ENCODE measurements at places on chromosomes 5 and 9.

DNA sequence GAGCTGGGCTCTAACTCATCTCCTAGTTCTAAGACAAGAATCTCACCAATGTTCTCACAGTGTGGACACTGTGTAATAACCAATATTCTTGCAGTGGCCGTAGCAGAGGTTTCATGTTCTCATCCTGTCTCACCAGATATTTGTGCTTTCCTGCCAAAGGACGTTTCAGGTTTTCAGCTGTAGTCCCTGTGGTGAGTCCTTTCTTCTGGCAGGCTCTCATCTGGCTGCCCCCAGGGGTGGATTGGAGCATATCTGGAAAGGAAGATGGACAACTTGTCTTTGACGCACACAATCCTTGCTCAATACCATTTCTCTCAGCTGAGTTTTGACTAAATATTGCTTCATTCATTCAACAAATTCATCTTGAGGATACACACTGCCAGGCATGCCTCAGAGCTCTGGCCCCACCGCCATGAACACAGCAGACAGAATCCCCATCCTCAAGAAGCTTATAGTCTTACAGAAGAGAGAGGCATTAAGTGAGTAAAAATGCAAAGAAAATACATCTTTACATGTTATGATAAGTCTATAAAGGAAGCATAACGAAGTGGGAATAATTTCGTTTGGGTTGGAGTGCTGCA, 33.8 kb upstream of the NEURL1B start:
- no peak for DNase-seq

- DNase-seq, result no peak
Measured at GRCh38 chr5:131792896-131793295, 3.9 kb downstream of the FNIP1 start.

DNA sequence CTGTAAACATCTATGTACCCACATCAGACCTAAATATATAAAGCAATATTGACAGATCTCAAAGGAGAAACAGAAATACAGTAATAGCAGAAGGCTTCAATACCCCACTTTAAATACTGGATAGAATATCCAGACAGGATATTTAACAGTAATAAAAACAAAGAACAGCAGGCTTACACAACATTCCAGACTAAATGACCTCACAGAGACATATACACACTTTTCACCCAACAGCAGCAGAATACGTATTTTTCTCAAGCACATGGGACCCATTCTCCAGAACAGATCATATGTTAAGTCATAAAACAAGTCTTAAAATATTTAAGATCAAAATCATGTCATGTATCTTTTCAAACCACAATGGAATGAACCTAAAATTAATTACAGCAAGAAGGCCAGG, 76.8 kb downstream of the CAMSAP1 start:
- no peak for DNase-seq

GRCh38 chr5:163574472-163575440, 69.3 kb downstream of the MAT2B start:
- no peak for DNase-seq

Measured in epithelial cell of proximal tubule (primary cell).